Activated naive CD8-positive, alpha-beta T cell treated with anti-CD3 and anti-CD28 coated beads for 36 hours (primary cell): ENCODE measurements at places on chromosomes 2 and 18. TPM values are rescaled to one million over a fixed set of nuclear protein-coding genes. Genes with fewer than 3 reads are reported as not detected.

Gene GLI2
- not detected for total RNA-seq

DNA sequence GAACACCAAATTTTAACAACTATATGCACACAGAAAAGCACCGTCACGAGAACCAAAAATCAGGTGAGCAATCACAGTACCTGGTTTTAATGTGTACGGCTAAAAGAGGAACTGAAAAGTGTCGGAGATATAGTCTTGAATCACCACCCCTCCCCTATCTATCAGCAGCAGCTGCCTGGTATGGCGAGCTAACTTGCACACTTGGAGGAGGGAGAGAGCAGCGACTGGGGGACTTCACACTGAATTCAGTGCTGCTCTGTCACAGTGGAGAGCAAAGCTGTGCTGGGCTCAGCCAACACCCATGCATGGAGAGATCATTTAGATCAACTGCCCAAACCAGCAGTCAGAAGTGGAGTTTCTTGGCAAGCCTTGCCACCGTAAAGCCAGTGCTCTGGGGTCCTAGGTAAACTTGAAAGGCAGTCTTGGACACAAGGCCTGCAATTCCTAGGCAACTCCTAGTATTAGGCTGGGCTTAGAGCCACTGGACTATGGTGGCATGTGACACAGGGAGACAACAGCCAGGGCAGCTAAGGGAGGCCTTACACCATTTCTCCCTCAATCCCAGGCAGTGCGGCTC lies 89.2 kb upstream of the CD226 start:
- DNase-seq = no peak

GRCh38 chr2:41930807-41931566 lies 116.8 kb upstream of the PKDCC start:
- no peak for DNase-seq

Gene SPIRE1
- total RNA-seq = 6.0 TPM

Gene KLHL30
- total RNA-seq = not detected

GRCh38 chr2:88095022-88095421 lies 27.4 kb downstream of the SMYD1 start:
- DNase-seq = no peak

DNA sequence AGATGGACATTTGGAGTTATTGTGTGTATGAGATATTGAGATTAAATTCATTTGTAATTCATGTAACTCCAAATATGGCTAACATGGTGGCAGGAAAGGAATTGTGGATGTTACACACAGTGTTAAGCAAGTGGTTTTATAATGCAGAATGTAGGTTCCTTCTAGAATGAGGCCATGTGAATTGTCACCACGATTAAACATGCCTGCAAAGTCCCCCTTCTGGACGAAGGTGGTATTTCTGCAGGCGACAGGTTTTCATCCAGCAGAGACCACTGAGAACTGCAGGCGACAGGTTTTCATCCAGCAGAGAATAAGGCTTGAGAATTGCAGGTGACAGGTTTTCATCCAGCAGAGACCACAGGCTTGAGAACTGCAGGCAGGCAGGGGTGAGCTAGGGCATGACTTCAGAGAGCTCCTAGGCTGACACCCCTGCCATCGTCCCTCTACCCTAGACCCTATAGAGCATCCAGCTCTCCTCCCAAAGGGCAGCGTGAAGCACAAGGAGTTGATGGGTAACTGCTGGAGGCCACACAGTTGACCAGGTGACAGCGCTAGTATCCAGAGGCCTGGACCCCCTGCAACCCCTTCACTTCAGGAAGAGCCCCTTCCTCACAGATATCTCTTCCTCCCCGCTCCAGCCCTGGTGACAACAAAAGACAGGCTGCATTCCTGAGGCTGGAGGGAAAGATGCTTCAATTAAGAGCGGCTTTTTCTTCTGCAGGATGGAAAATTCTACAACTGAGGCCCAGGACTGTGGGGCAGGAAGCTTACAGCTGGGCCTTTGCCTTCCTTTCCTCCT lies 175.8 kb downstream of the LOXHD1 start:
- DNase-seq = peak; percentile 39

DNA sequence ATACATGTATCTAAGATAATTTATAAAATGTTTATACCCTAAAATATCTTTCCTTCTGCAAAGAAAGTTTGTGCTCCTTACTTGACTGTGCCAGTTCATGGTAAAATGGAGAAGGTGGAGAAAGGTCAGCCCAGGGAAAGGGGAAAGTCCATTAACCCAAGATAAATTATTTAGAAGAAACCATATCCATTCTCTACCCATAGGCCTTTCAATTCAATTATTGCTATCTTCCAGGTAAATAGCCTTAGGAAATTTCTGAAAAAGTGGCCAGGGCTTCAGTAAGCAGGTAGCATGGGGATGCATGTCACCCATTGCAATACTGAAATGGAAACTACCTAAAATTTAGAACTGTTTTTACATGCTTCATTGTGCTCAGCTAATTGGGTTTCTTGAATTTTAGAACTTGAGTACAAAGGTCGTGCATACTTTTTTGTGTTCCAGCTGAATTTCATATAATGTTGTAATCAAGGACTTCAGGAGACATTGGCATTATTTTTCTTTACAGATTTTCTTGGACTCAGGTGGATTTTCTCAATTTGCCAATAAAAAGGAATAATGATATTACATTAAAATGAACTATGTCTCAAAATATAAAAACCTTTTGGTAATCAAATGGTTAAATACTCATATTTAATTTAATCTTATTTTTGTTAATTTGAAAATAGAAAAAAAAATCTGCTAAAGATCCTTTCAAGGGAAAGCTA lies 124.9 kb downstream of the CSRNP3 start:
- no peak for DNase-seq

Gene LHCGR
- not detected for total RNA-seq
